LoVo (cell line): ENCODE measurements at places on chromosomes 13 and 19.

DNA sequence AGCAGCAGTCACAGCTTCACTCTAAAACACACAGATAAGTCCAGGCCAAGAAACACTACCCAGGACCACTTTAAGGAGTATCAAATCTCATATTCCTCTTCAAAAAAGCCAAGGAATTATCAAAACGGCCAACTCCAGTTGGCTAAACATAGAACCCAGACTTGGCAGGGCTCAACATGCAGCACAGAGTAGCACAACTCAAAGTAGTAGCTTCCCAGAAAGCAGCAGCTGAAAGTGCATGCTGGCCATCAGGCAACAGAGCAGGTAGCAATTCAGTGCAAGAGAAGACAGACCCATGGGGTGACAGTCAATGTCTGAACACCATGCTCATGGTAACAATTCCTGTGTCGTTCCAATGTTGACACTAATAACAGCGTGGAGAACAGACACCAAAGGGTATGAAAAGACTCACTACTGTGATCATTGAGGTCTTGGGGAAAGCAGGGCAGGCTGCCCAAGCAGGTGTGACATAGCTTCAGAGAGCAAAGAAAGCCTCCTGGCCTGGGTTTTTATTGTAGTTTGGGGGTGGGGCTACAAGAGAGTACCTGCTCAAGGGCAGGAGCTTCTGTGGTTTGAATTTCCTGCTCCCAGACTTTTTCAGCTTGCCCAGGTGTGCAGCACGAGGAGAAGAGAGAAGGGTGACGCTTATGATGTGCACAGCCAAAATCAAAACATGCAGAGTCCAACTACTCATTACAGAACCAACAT, 6.2 kb downstream of the ZNF709 start:
- DNase-seq: no peak

GRCh38 chr13:35957241-35957731, 173.9 kb downstream of the DCLK1 start:
- no peak for DNase-seq

DNA sequence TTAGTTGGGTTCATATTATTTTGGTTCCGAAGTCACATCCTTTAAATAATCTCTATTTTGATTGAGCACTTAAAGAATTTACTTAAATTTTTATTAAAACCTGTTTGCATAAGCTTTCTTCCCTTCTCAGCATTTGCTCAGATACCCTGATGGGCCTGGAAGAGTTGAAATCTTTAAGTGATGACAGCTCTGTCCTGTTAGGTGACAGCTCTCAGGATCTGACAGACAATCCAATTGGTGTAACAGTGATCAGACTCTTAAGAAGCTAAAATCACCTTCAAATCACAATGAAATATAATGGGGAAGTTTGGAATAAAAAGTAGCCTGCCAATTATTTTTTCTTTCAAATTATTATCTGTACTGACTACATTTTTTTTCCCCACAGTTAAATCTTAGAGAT, 284.4 kb downstream of the LMO7 start:
- DNase-seq: no peak

- DNase-seq: no peak
These were observed 3.5 kb upstream of the SIGLEC7 start for GRCh38 chr19:51138549-51138979.

DNA sequence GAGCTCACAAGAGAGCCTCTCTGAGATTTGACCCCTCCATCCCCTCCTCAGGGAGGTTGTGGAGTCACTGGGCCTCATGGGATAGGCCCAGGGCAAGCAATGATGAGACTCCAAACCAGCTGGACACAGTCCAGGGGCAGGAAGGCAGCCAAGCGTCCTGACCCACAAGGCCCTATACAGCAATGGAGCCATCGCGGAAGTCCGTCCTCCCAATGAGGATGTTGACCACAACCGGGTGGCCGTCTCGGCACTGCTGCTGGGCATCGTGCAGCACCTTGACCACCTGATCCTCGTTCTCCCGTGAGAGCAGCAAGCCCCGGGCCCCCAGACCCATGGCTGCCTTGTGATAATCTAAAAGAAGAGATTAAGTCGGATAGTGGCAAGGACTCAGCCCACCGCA, 7.9 kb downstream of the SYDE1 start:
- DNase-seq: no peak

DNA sequence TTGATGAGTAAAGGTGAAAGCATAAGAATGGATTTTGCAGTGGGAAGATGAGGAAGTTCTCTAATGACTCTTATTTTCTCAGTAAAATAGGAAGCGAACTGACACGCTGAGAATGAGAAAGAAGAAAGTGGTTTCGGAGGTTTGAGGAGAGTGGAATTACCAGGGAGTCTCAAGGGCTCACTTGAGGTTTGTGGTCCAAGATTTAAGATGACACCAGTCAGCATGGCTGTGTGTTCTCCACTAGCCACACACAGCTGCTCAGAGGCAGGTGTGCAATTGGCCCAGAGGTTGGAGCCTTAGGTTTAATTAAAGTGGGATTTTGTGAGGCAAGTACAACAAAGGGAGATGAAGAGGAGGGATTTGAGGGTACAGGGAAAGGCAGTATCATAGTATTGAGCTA, 99.6 kb upstream of the NBEA start:
- DNase-seq: no peak

DNA sequence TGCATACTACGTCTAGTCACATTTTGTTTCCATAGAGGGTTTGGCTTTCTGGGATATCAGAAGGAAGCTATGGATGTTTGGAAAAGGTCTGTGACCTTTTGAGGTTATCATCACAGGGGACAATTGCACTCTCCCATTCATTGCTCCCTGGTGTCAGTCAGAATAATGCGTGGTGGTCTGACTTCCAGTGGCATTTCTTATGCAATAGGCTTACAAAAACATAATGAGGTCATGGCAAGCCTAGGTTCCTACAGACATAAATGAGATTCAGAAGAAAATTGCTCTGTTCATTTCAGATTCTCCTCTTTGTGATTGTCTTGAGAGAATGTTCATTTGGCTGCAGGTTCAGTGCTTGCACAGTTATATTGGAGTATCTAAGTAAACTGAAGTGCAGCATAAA, 54.6 kb downstream of the ARHGAP35 start:
- no peak for DNase-seq

GRCh38 chr13:113897966-113898365, 34.1 kb upstream of the GAS6 start:
- DNase-seq: no peak

DNA sequence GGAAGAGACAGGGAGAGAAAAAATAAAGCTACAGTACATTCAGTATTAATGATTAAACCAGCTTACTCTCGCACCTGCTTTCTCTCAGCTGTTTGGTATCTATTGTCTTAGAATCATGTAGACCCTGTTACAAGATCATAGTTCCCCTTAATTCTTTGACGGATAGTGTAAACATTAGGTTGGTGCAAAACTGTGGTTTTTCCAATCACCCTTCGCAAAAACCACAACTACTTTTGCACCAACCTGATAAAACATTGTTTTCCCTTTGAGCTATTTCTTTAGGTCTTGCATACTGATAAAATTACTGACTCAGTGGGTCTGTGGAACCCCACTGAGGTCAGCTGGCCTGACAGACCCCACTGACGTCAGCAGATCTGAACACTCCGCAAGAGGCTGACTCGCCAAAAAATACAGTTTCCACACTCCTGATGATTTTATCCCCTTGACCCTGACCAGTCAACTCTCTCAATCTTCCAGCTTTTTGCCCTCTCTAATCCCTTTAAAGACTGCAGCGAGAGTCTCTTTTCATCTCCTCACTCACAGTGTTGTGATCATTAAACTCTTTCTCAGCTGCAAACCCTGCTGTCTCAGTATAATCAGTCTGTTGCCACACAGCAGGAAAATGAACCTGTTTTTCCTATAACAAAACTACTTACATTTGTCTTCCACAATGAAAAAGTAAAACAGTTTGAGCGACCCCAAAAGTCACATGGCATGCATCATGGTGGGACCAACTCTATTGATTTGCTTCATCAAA, 123.9 kb downstream of the SLITRK6 start:
- DNase-seq: no peak

DNA sequence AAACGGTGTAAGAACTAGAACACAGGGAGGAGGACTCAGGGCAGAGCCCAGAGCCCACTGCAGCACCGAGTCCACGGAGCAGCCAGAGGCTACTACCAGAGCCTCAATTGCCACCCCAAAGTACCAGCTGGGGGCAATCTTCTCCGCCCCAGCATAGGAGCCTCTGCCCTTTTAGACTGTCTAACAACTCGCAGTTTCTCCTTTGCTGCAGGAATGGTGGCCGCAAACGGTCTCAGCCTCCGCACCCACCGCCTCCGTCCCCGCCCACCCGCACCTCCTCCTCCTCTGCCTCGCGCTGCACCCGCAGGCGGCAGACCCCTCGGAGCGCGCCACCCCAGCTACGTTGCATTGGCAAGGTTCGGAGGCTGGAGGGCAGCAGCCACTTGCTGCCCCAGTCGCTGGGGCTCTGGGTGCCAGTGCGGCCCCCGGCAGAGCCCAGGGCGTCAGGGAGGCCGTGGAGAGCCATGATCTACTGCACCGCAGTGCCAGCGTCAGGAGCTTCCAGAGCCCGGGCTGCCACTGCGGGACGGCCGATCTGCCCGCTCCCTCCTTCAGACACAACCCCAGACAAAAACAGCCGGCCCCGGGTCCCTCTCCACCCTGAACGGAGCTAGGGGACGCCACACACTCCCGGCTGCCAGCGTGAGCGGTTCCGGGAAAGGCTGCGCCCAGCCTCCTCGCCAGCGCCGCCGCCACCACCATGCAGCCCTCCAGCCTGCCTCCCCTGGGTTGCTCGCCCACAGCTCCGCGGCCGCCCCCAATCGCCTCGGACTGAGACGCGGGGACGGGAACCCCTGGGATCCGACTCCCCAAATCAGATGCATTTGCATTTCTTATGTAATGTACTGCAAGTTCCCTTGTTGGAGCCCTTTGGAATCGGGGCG, 1.8 kb downstream of the FGF14 start:
- DNase-seq: no peak

DNA sequence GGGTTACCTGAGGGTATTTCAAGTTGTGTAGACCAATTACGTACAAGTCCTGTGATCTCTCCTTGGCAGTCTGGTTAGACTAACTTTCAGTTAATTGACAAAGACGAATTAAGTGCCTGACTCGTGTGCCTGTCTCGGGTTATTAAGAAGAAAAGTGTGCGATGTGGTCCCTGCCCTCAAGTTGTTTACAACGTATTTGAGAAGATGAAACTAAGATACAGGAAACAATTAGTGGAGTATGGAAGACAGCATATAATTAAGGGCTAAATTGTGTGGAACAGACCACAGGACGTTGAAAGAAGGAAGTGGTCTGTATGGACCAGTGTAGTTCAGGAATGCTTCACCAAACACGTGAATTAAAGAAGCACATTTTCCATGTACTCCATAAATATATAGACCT, 49.2 kb downstream of the KLF5 start:
- no peak for DNase-seq

DNA sequence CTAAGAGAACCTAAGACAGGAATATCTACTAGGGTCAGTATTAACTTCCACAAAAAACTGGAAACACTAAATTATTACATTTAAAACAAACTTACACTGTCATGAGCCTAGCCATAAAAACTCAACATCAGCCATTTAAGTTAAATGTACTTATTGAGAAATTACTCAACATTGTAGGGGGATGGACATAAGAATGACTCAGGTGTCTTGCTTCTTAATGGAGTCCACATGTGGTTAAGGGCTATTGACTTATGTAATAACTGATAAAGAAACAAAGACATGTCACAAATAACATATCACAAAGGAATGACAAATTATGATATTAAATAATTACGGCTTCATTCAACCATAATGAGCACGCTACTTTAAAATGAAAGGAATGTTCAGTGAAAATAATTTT, 36.2 kb downstream of the CLDN10 start:
- no peak for DNase-seq

- DNase-seq: no peak
These were observed 1058.2 kb downstream of the PCDH9 start for GRCh38 chr13:66171920-66172319.

GRCh38 chr13:30446126-30446500, 19.6 kb downstream of the HMGB1 start:
- no peak for DNase-seq

GRCh38 chr19:46515879-46516350, 20.2 kb upstream of the PNMA8B start:
- peak; percentile 32 for DNase-seq

GRCh38 chr19:3524078-3524842, 14.7 kb upstream of the TEKTIP1 start:
- no peak for DNase-seq

DNA sequence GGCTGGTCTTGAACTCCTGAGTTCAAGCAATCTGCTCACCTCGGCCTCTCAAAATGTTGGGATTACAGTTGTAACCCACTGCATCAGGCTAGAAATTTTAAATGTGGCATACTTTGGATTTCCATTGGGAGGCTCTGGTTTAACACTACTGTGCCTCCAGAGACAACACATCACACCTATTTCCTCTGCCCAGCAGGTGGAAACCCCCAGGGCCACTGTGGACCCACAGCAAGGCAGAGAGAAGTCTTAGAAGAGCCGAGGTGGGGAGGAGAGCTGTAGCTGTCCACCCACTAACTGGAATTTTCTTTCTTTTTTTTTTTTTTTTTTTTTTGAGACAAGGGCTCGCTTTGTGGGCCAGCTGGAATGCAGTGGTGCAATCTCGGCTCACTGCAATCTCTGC, 39.4 kb downstream of the IER2 start:
- DNase-seq: no peak

DNA sequence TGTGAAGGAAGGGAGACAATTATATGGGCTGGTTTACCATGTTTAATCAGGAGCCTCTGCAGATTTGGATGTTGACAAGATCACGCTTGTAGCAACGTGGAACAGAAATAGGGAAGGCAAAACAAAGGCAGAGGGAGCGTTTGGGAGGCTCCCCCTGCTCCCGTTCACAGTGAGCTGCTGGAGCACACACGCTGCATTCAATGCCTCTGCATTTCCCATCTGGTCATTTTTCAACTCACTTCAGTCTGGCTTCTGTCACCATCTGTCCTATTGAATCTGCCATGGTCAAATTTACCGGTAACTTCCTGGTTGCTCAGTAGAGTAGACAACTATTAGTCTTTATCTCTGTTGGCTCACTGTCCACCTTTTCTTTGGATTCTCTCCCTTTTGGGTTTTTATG, 91.0 kb downstream of the NHLRC3 start:
- no peak for DNase-seq

GRCh38 chr19:56132316-56132822, 8.7 kb upstream of the ZNF444 start:
- DNase-seq: no peak

DNA sequence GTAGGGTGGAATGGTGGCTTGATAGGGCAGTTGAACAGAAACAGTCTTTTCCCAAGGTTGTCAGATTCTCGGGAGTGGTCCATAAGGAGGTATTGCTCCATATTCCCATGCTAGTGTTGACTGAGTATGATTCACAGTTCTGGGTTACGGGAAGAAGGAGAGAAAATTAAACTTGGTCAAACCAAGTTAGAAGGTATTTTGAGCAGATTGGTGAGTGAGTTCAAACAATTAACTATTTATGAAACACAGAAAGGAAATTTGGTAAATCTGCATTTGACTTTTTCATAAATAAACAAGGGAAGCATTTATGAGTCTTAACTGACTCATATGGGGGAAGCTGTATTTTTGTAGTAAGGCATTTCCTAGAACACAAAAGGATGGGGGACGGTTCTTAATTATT, 2419.4 kb downstream of the PCDH9 start:
- DNase-seq: no peak

GRCh38 chr13:70107498-70108281, at the start of gene ATXN8OS:
TSS of gene ATXN8OS (plus strand) at chr13:70107826.
- DNase-seq: no peak
